ENCODE measurements at places on chromosomes 12 and 14. TPM values are rescaled to one million over a fixed set of nuclear protein-coding genes. Genes with fewer than 3 reads are reported as not detected.

DNA sequence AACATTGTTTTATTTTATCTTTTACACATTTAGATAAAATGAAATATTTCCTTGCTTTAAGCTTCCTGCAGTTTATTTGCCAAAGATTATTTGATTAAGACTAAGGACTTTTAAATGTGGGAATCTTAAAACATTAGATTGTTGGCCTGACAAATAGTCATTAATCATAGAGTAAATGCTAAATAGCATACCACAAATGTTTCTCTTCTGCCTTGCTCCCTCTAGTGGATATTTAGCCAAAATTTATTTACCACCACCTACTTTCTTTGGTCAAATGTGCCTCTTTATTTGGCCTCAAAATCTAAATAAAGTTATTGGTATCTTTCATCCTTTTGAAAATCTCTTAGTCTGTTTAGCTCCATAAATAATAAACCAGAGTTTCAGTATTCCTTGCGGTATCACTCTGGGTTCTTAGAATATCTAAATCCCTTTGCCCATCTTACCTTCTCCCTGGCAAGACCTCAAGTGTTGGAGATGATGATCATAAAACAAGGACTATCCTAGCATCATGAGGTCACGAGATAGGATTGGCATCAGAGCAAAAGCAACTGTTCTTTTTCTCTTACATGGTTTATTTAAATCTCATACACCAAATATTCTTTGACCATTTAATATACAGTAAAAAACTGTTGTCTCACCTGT is 150.6 kb upstream of the AEBP2 start:
- DNase-seq = peak; percentile 41

The TMED10 gene
- total RNA-seq = 313 TPM

DNA sequence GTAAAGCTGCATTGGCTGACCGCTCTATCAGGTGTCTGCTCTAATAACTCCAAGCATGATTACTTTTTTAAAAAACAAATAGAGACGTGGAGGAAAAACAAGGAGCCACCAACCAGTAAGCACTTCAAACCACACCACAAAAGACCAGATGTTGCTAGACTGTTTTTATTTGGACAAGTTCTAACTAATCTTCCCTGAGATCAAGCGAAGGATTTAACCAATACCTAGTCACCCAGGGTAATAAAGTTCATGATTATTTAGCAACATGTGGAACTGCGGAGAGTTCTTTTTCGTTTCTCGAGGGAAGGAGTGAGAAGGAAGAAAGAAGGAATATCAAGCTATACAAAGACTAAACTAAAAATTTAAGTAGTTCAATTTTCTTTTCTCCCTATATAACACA is 288.1 kb downstream of the DUSP6 start:
- no peak for DNase-seq

GRCh38 chr12:42936991-42937390 is 347.4 kb upstream of the PRICKLE1 start:
- peak; percentile 75 for DNase-seq

DNA sequence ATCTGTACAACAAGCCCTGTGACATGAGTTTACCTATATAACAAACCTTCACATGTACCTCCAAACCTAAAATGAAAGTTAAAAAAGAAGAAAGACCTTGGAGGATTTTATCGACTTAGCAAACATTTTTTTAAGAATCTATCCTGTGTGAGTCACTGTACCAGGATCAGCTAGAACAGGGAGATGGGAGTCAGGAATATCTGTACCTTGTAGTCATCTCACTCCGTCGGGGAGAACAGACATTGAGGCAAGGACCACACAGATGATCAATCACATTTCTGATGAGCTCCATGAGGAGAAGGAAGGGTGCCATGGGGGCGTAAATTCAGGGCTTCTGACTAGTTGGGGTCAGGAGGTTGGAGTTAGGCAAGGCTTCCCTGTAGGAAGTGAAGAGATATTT is 310.6 kb downstream of the VRK1 start:
- no peak for DNase-seq

The PRH2 gene
- 1.0 TPM for total RNA-seq

The RECQL gene
- total RNA-seq = 127 TPM

Measured in LHCN-M2 (cell line).